ENCODE measurements at places on chromosomes 5 and 9.

DNA sequence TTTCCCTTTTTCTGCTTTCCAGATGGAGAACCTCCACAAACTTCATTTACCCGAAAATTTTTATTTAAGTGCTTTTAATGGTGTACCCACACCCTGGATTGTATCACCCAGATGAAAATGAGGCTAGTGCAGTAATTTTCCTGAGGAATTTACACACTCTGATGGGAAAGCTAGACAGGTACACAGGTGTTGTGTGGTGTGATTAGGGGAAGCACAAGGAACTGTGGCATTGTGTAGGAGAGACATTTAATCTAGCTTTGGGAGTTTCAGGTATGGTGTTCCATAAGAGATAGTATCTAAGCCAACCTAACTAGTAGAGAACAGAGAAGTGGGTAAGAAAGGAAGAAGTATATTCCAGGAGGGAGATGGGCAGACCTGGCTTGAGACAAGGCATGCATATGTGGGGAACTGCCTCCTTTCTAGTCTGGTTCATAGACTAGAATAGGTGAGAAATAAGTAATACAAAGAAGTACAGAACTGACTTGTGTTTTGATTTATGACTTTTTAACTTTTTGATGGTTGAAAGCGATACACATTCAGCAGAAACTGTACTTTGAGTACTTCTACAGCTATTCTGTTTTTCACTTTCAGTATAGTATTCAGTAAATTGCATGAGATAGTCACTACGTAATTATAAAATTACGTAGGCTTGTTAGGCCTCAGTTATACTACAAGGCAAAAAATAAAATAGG lies 22.9 kb upstream of the ROPN1L start:
- no peak for DNase-seq

GRCh38 chr9:77809552-77809951 lies 161.4 kb upstream of the GNA14 start:
- DNase-seq, result peak; percentile 7

GRCh38 chr5:141319202-141319601 lies 1.4 kb downstream of the TAF7 start:
- no peak for DNase-seq

DNA sequence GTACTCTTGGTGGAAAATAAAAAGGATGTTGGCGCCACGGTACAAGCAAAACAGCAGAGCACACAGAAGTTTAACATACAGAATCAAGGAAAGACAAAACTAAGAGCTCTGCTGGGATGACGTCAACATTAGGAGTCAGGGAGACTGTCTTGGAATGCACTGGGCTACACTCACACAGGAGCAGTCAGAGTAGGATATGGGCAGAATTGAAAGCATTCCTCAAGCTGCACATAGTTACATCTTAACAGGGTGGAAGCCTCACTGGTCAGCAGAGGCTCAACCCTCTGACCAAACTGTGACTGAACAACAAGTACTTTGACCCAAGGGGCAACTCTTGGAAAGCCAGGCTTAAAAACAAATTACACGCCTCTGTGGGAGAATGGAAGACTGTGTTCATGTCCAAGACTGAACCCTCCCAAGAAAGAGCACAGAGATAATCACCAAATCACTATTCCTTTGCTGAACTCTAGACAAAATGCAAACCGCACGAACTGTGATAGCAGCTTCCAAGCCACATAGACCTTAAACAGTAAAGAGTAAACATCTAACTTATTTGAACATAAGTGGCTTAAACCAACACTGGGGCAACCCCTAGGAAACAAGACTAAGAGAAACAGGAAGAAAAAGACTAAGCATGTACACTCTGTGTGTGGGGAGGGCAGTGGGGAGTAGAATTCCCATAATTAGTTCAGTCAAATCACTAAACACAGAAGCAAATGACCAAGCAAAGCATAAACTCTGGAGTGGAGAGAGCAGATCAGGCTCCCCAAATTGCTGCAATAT lies 772.7 kb downstream of the PRELID2 start:
- no peak for DNase-seq

DNA sequence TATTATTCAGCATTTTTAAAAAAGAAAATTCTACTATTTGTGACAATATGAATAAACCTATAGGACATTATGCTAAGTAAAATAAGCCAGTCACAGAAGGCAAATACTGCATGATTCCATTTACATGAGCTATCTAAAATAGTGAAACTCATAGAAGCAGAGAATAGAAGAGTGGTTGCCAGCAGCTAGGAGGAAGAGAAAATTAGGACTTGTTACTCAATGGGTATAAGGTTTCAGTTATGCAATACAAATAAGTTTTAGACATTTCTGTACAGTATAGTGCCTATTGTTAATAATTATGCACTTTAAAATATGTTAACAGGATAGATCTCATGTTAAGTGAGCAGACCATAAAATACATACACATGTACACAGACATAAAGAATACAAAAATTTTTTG lies 73.8 kb upstream of the SPINK5 start:
- no peak for DNase-seq

- no peak for DNase-seq
These were observed 74.6 kb upstream of the ZSWIM6 start for GRCh38 chr5:61257421-61257820.

DNA sequence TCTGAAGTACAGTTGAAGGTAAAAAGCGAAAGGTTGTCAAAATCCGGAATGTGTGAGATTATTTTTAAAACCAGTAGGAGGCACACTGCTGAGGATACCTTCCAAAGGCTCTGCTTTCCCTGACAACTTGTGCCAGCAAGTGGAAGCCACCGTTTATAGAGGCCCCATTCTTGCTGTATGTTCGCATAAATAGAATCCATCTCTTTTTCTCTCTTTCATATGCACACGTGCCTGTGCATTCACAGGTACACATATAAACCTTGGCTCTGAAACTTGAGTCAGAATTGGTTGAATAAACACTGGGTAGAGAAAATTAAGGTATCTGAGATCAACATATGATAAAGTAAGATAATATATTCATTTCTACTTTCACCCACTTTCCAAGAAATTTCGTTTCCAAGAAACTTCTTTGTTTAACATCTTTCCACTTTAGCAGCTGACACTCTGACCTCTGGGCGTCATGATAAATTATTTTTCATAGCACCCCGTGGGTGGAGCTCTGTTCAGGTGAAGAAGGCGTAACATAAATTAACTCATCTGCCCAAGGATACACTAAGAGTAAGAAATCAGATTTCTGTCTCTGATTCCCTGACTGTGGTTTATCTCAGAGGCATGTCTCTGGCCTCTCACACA lies 63.7 kb upstream of the RICTOR start:
- no peak for DNase-seq

DNA sequence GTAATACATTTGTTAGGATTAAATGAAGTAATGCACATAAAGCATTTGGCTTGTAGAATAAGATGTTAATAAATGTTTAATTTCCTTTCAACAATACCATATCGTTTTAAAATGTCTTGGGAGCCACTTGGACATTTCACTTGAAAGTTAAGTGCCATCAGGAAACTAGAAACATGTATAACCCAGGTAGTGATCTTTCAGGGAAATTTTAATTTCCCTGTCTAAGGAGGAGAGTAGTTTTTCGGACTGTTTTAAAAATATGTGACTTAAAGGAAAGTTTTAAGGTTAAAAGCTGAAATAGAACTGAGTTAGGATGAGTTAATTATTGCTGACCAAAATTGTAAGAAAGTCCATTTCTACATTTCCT lies 18.0 kb downstream of the CDC42SE2 start:
- no peak for DNase-seq

- DNase-seq, result no peak
These were observed 62.3 kb upstream of the TXNDC8 start for GRCh38 chr9:110399983-110400382.

GRCh38 chr9:110912419-110913291 lies 125.6 kb downstream of the LPAR1 start:
- DNase-seq, result peak; percentile 55

DNA sequence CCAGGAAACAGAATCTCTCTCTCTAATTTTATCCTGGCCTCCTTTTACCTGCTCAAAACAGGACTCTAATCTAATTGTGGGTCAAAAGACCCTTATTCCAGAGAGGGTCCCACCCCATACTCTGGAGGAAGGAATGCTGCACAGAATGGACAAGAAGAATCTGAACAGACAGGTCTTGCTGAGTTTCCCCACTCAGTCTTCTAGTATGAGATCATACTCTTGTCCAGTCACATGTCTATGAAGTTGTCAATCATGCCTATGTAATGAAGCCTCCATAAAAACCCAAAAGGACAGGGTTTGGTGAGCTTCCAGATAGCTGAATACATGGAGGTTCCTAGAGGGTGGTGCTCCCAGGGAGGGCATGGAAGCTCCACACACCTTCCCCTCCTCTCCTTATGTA lies 123.9 kb upstream of the FER start:
- no peak for DNase-seq

GRCh38 chr9:129310666-129311350 lies 132.7 kb upstream of the IER5L start:
- DNase-seq, result no peak

DNA sequence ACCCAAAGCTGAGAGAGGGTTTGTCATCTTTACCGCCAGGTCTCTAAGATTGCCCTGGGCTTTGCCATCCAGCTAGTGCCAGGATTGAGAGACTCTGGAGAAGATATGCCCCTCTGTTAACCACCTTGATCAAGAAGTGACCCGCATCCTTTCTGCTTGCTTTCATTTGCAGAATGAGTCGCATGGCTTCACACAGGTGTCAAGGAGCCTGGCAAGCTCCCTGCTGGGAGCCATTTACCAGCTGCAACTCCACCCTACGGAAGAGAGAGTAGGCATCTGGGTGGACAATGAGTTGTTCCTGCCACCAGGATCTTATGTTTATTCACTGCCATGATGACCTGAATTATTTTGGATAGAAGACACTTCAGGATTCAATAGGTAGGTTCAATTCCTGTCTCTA lies 43.0 kb downstream of the HSD17B3 start:
- DNase-seq, result no peak

GRCh38 chr5:143879646-143880045 lies 67.7 kb downstream of the HMHB1 start:
- DNase-seq, result no peak

- no peak for DNase-seq
These were observed 371.3 kb downstream of the ACTL7B start for GRCh38 chr9:108484468-108484867.

GRCh38 chr5:143442385-143442784 lies 38.9 kb upstream of the NR3C1 start:
- no peak for DNase-seq

DNA sequence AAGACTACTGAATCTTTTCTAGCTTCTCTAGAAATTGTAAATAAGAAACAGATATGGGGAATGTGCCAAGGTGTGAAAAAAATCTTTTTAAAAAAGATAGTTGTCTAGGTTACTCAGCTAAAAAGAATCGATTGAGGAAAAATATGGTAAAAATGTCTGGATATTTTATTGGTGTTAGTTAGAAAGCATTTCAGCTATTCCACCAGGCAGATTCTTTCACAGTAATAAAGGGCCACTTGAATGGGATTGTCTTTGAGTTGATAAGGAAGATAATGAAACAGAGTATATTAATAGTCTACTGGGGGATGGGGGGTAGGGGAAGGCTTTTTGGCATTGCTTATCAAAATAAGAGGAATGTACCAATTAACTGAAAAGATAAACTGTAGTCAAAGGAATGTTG lies 51.9 kb downstream of the SLIT3 start:
- no peak for DNase-seq

DNA sequence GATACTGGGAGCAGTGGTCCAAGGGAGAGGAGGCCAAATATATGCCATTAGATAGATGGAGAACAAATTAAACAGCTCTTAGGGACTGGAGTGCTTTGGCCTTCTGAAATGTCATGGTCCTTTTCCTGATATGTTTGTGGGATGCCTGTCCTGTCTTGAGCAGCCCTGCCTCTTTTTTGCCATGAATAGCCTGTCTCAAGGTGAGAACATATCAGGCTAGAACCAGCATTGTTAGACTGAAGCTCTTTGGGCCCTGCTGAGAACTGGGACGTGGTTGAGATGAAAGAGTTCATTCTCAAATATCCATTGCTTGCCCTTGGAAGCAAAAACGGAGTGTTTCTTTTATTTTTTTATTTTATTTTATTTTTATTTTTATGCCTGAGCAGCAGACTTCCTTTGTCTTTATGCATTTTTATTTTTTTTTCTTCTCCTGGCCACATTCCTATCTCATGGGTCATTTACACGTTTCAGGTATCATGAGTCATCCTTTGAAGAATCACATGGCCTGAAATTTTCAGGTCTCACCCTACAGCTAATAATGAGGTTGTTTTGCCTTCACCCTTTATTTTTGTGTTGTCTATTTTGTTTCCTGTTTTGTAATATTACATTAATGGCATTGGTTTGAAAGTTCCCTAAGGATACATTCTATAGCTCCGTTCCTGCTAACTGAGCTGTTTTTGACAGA lies 371.4 kb downstream of the PSAT1 start:
- no peak for DNase-seq

DNA sequence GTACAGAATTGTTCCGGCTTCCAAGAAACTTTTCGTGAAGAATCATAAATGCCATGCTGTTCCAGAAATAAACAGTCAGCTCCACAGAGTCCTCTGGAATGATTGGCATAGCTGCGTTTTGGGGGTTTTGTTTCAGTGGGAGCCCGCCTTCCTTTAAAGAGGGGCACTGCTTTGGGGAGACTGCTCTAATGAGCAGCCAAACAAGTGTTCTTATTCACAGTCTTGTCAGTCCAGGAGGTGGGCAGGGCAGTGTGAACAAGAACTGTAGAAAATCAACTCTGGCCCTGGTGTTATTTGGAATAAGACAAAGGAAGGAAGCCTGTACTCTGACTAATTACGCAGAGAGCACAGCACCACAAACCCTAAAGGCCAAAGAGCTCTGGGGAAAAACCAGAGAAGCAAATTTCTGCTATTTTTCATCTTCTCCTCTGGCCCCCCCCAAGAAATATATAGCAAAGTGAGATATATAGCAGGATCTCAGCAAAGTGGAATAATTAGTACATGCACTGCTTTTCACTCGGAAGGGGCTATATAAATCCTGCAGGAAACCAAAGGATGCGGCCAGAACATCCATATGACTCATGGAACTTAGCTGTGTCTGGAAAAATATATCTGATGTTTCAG lies 92.9 kb downstream of the GLDC start:
- no peak for DNase-seq

GRCh38 chr9:114735704-114736103 lies 53.7 kb upstream of the TEX48 start:
- no peak for DNase-seq

- DNase-seq, result no peak
These were observed 287.6 kb downstream of the KDM4C start for GRCh38 chr9:7045361-7045760.

DNA sequence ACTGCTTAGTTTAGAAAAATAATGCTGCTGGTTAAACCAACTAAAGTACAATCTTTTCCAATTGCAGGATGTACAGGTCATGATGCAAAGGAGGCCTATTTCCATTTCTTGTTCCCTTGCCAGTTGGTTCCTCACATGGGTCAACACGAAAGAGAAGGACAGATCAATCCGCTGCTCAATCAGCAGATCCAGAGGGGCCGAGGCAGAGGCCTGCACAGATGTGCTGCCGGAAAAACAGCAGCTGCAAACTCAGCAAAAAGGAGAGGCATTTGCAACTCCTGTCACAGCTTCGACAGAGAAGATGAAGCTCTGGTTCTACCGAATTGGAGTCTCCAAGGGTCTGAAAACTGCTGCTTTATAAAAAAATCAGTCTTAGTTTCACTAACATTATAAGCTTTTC lies 69.8 kb downstream of the NIPSNAP3B start:
- no peak for DNase-seq

- DNase-seq, result no peak
These were observed 15.0 kb downstream of the TRPC7 start for GRCh38 chr5:136350343-136350742.
